ENCODE measurements at places on chromosomes 6 and 20.

DNA sequence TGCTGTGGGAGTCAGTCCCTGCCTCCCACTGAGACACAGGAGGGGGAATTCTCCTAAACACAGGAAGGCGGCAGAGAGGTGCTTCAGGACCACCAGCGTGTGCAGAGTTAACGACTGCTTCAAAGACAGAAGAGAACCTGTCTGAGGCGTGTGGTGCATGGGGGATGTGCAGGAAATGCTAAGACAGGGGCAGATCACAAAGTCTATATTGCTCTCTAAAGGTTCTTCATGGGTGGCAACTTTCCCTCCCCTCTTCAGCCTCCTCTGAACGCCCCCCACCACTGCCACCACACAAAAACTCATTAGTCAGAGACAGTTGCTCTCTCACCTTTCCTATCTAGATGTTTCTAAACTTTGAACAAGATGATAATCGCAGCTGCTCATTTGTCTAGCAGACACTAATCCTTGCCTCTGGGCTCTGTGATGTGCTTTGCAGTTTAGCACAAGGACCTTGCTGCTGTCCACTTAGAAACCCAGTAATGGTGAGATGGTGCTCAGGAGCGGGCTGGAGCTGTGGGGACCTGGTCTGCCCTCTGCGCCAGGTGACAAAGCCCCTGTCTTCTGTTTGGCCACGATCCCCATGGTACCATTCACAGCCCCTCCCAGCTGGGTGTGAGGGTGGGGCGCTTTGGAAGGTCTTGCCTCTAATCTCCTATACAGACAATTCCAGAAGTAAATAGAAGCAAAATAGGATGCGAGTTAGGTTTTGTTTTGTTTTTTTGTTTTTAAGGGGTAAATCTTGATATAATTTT is 219.6 kb downstream of the NRN1 start:
- DNase-seq, result no peak

GRCh38 chr6:33312361-33313104 is 1.3 kb downstream of the TAPBP start:
- peak; percentile 82 for DNase-seq

GRCh38 chr20:62129731-62130531 is 7.7 kb downstream of the LSM14B start:
- no peak for DNase-seq

DNA sequence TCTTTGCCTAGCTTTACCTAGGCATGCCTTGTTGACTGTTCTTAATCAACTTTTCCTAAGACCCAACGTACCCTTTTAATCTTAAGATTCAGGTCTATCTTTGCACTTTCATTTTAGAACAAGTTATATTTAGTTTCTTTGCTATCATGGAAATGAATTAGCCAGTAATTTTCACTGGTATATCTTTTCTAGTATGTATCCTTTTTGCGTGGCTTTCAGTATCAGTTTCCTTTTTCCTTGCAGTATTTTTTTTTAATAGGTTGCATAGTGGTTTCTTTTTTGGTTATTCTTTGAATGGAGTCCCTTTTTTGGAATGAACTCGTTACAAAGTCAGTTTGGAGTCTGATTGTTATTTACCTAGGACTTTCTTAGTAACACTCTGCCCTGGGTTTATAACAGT is 7.3 kb downstream of the ANKEF1 start:
- DNase-seq, result no peak

GRCh38 chr6:152432758-152433157 is 204.4 kb downstream of the SYNE1 start:
- DNase-seq, result no peak

- DNase-seq, result no peak
These were observed at the start of gene DSP for GRCh38 chr6:7541175-7542064. TSS of gene DSP (plus strand) at chr6:7541671. CDS start at chr6:7541916, 245 bp downstream.

- no peak for DNase-seq
These were observed 6.6 kb downstream of the TRAM2 start for GRCh38 chr6:52570291-52570700.

DNA sequence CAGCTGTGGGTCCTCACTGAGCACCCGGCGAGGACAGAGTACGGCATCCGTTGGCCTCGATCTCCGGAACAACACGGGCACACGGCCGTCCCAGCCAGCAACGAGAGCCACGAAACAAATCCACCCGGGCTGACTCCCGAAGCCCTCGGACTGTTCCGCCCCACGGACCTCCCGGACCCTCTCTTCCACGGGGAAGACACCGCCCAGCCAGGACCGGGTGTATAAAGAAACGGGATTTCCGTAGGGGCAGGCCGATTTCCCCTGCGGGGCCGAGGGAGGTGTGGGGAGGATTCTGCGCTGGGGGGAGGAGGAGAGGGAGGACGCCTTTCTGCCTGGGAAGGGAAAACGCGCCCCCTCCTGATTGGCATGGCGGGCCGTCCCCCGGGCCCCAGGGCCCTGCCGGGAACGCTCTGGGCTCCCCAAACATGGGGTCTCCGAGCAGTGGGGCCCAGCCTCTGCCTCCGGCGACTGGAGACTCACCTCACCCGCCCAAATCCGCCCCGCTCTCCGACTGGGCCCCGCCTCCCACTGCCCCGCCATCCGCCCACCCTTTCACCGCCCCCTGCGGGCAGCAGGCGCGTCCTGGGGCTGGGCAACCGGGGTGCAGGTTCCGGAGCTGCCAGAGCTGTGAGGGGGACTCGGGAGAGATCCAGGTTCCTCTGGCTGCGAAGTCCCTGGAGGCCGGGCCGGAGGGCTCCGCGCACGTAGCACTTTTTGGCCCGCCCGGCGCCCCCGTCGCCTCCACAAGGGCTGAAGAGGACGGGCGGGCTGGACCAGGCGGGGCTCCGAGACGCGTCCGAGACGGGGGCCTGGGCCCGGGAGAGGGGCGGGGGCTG is 679 bp upstream of the PPDPF start:
- peak; percentile 15 for DNase-seq

DNA sequence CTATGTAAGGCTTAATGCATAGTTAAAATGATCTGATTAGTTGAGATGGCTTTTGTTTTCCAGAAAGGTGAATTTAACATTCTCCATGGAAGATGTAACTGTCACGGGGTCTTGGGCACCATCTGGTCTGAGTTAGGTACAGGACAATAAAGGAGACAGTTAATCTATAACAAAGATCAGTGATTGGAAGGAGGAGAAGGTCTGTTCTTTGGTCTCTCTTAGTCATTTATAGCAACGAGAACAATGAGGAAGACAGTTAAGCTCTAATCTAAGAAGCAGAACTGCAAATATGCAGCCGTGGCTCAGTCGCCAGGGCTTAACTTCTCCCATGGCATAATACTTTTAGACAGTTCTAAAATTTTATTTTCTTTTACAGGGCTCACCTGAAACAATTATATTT is 405.5 kb upstream of the SULF2 start:
- DNase-seq, result no peak

GRCh38 chr6:100446115-100447080 is 18.3 kb downstream of the SIM1 start:
- DNase-seq, result no peak

GRCh38 chr6:4212588-4212987 is 77.2 kb upstream of the ECI2 start:
- DNase-seq, result no peak

- DNase-seq, result no peak
These were observed 954.7 kb upstream of the MAN1A1 start for GRCh38 chr6:120304223-120304622.

DNA sequence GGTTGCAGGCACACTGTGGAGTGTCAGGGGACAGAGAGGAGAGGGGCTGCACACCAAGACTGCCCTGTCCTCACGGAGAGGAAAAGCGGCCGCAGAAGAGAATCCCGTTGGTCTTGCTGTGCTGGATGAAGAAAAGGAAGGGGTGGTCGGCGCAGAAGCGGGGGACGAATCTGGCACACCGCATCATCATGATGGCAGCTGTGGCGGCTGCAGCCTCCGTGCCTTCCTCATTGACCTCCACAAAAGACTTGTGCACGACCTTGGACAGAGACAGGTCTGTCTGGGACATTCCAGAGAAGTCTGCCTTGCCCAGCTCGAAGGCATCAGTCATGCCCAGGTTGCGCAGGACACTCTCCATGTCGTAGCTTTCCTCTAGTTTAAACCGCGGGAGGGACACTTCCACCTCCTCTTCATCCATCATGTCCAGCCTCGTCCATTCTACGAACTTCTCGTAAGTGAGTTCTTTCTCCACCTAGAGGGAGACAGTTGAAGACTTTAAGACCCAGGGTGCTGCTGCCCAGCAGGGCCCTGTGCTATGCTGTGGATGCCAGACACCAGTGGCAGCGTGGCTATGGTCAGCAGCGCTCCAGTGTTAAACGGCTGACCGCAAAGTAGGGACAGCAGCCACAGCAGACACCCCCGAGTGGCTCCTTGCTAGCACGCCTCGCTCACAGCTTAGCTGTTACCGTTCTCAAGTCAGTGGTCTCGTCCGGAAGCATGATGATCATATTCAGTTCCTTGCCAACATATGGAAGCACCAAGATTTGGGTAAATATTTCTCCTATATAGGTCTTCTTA is 22.9 kb downstream of the SERPINB6 start:
- no peak for DNase-seq

- peak; percentile 54 for DNase-seq
These were observed 393.7 kb downstream of the CDH4 start for GRCh38 chr20:61645732-61646131.

DNA sequence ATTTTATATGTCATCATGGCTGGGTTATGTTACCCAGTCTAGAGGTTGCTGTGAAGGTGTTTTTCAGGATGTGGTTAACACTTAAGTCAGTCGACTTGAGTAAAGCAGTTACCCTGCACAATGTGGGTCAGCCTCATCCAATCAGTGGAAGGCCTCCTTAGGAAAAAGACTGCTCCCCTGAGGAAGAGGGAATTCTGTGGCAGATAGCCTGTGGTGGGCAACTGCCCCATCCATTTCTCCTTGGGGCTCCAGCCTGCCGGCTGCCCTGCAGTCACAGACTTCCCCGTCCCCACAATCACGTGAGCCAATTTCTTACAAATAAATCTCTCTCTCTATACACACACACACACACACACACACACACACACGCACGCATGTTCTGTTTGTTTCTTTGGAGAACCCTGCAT is 34.5 kb upstream of the MPC1 start:
- DNase-seq, result no peak

GRCh38 chr6:3037638-3038365 is 30.5 kb upstream of the RIPK1 start:
- DNase-seq, result no peak

DNA sequence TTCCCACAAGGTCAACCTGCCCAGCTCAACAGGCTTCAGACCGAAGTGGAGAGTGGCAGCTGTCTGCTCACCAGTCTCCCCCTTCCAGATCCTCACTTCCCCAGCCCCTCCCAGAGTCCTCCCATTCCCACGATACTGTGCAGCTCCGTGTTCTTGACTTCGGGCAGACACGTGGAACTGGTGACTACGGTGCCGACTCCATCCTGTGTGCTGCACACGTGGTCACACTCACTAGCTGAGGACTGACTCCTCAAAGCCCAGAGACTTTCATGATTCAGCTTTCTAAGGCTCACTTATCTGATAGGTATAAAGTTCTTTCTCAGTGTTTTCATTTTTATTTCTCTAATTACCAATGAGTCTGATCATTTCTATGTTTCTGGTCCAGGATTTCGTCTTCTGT is 32.4 kb downstream of the GABRR2 start:
- no peak for DNase-seq

DNA sequence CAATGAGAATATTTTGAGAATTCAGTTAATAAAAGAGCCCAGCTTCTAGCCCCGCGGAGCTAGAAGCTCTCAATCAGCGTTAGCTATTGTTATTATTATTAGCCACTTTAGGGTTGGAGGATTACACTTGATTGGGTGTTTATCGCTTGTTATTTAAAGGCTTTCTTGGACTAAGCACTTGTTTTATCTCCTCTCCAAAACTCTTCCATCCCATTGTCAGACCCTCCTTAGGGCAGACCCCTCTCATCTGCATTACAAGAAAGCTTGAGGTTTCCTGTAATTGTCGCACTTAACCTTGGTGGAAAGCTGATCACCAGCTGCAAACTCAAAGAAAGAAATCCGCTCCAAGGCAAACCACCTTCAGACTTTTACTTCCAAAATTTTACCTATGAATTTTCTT is 4.8 kb downstream of the DPPA5 start:
- DNase-seq, result no peak

DNA sequence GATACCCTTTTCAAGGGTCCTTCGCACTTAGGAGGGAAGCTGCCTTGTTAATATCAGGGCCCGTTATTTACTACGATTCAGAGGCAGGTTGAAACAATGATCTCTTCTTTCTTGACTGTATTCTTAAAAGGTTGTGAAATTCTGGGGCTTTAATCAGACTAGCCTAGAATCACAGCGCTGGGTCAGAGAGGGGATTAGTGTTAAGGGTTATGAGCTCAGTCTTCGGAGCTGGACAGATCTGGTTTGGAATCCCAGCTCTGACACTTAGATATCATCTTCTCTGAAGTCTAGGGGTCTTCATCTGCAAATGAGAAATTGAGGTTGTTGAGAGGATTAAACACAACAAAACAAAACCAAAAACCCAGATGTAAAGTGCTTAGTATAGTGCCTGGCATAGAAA is 77.4 kb downstream of the CD83 start:
- no peak for DNase-seq

DNA sequence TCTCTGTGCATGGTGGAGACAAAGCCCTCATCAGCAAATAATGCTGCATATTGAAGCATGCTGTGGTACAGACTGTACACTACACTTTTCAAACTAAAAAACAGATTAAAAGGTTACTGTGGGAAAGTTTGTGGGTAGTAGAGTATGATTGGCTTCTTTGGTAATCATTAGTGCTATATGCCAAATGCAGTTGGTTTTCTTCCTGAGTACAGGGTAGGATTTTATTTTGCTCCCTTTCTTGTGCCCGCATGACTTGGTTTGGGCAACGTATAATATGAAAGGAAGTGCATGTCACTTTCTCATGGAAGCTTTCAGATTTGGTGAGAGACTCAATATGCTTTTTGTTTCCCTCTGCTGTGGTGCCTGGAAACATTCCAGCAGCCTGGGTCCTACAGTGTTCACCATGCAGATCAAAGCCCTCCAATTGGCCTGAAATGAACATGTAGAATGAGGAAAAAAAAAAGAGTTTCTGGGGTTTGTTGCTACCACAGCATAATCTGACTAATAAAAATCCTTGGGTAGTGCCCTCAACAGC is 270.7 kb upstream of the ADGRB3 start:
- DNase-seq, result no peak

DNA sequence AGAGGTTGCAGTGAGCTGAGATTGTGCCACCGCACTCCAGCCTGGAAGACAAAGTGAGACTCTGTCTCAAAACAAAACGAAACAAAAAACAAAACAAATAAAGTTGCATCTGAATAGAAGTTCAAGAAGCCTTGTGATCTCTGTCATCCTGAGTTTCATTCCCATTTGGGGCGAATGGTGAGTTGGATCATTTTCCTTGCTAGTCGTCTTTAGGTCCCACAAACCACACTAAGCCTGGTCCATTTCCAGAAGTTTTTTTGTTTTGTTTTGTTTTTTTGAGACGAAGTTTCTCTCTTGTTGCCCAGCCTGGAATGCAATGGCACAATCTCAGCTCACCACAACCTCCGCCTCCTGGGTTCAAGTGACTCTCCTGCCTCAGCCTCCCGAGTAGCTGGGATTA is 33.8 kb downstream of the ZNF217 start:
- DNase-seq, result no peak

- no peak for DNase-seq
These were observed 222.2 kb upstream of the STXBP5 start for GRCh38 chr6:146981981-146982380.

- DNase-seq, result no peak
These were observed 203.2 kb downstream of the RPS12 start for GRCh38 chr6:133017581-133017980.

All from hematopoietic multipotent progenitor cell treated with erythropoietin and hydrocortisone succinate and interleukin-3 and kit ligand, for 8 days (in vitro differentiated cells).